ENCODE measurements at places on chromosomes 3 and 15.

- no peak for DNase-seq
These were observed 70.1 kb upstream of the MBNL1 start for GRCh38 chr3:152198665-152199064.

DNA sequence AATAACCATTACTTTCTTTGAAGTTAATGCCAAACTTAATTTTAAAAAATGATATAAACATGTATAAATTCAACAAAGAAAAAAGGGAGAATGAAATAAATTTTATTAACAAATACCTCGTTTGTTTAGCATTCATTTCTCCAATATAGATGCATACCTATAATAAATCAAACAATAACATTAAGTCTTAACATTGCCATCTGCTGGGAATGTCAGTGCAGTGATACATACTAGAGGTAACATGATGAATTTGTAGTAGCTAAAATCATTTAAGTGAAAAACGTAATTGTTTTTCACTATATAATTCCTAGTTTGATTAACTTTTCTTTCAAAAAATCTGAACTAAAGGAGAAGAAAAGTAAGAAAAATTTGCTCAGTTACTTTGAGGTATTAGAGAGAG, 340.2 kb upstream of the CBLB start:
- DNase-seq: peak; percentile 56

DNA sequence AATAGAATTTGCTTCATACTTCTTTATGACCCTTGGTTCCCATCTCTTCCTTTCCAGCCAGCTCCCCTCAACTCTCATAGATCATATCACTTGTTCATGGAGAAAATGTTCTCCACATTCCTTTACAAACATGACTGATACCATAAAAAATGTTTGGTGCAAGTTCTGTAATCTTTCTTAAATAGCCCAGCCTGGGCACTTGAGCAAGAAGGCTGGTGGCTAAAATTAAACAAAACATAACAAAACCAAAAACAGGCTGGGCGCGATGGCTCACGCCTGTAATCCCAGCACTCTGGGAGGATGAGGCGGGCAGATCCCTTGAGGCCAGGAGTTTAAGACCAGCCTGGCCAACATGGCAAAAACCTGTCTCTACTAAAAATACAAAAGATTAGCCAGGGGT, 8.9 kb upstream of the POLR2M start:
- no peak for DNase-seq

- no peak for DNase-seq
These were observed 486.8 kb upstream of the ALCAM start for GRCh38 chr3:104879919-104880318.

GRCh38 chr3:179156775-179157174, 8.6 kb downstream of the PIK3CA start:
- DNase-seq: no peak

DNA sequence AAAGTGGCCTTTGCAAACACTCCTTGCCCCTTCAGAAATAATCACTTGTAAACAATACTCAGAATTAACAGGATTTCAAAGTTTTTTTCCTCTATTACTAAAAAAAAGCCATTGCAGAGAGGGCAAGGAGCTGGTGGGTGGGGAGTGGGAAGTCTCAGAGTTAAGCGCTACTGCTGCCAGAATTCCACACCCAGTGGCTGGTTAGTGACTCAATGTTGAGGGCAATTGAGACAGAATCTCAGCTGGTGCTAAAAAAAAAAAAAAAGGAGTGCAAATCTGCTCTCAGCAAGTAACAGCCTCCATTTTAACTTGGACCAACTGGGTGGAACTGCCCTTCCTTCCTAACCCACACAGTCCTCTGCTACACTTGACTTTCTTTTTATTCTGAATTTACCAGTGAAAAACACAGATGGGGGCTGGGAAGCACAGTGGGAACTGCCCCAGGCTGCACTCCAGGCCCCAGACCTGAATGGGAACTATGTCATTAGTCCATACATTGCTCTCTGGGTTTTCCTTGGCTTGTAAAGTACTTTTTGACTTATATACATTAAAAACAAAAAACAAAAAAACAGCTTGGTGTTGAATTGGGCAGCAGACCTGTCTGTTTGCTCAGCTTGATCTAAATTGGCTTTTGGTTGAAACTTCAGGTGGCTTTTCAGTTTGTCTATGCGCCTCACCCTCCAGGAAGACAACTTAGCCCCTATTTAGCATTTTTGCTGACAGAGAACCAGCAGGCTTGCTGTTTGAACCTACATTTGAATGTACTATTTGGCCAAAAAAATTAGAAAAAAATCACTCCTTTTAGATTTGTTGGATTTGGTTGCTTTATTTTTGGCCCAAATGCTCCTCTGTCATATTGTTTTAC, 357.8 kb upstream of the TBL1XR1 start:
- no peak for DNase-seq

GRCh38 chr15:38689522-38689921, 124.9 kb upstream of the RASGRP1 start:
- no peak for DNase-seq

DNA sequence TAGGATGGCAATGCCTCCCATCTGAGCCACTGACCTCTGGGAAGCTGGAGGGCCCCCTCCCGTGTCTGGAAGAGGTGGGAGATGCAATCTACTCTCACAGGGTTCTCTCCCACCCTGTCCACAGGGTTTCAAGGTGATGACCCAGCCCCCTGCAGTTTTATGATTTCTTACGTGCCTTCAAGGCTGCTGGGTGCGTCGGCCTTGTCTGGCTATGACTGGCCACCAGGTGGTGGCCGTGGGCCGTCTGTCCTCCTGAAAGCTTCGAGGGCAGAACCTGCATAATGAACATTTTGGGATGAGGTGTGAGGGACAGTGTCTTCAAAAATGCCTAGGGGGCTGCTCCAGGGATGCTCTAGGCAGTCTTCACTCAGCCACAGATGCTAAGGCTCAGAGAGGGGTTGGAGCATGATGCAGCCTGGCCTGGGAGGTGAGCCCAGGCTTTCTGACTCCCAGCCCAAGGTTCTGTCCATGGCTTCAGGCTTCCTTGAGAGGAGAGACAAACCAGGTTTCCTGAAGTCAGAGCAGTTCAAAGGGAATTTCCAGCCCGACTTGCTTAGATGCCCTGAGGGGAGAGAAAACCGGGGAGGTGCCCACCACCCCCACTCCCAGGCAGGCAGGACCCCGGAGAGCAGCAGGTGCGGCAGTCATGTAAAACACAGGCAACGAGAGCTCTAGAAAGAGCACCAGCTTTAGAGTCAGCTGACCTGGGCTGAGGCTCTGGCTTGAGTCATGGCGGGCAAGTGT, 18.7 kb downstream of the ISG20 start:
- DNase-seq: peak; percentile 23

DNA sequence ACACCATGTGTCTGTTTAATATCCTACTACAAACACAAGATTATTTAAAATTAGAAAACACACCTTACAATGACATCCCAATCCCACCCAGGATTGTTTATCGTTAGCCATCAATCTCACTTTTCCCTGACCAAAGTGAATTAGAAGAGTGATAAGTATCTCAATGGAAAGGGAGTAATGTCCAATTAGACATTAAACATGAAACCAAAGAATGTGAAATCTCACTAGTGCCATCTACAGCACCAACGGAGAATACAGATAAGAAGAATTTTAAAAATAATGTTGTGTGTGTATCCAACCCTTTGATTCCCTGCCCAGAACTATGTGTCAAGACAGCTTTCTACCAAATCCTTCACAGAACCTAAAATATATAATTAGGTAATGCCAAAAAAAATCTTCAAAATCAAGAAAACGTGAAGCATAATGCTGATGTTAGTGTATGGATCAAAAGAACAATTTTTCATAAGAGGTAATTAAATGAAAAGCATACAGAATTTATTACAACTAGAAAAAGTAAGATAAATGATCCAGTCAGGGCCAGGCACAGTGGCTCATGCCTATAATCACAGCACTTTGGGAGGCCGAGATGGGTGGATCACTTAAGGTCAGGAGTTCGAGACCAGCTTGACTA, 64.2 kb downstream of the SCAPER start:
- DNase-seq: peak; percentile 60

- no peak for DNase-seq
These were observed 34.9 kb upstream of the SLC25A36 start for GRCh38 chr3:140906785-140907184.

DNA sequence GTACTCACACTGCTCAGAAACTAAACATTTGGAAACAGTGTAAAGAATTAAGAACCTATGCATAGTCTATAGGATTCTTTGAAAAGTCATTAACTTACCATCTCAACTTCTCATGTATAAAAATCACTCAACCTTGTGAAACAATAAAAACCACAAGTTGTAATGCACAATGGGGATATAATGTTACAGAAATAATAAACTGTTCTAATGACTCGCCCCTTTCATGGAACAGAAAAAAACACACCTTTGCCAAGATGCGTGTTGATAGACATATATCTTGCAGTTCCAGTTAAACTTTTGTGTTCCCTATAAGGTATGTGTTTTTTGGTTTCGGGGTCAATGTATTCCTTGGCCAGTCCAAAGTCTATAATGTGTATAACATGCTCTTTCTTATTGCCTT, 50.8 kb upstream of the PPIB start:
- DNase-seq: no peak

DNA sequence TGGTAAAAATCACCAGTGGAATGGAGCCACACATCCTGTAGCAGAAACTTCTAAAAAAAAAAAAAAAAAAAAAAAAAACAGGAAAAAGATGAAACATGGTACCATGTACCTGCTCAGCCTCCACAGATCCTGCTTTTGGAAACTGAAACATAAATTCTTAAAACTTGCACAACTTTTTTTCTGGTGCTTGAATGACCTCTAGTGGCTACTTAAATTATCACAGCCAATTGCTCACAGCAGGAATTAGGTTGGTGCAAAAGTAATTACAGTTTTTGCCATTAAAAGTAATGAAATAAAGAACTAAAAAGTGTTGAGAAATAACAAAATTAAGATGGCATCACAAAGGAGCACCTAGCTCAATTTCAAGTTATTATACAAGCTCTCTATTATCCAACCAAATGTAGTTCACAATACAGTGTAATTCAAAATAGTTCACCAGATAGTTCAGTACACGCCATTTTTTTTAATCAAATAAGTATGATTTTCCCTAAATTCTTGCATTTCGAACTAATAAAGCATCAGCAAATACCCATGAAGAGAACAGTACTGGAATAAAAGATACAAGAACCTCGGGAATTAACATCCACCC, 80.6 kb downstream of the ULK4 start:
- peak; percentile 11 for DNase-seq

- no peak for DNase-seq
These were observed 727 bp downstream of the PDHB start for GRCh38 chr3:58432905-58433304.

GRCh38 chr15:45555934-45556608, 31.1 kb upstream of the BLOC1S6 start:
- no peak for DNase-seq

GRCh38 chr3:190017521-190018288, 103.0 kb downstream of the P3H2 start:
- peak; percentile 74 for DNase-seq

DNA sequence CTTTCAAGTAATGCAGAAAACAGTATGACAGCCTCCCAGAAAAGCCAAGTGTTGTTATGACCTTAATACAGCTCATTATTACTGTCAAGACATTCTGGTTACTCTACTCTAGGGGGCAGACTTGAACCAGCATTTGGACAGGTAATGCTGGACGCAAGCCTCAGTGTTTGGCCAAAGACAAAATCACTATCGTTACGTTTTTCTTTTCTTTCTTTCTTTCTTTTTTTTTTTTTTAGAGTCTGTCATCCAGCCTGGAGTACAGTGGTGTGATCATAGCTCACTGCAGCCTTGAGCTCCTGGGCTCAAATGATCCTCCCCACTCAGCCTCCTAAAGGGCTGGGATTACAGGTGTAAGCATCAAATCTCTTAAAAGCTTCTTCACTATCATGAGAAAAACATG, 29.4 kb upstream of the TMEM45A start:
- peak; percentile 42 for DNase-seq

- DNase-seq: no peak
These were observed 423 bp upstream of the HACD3 start for GRCh38 chr15:65529762-65530317.

DNA sequence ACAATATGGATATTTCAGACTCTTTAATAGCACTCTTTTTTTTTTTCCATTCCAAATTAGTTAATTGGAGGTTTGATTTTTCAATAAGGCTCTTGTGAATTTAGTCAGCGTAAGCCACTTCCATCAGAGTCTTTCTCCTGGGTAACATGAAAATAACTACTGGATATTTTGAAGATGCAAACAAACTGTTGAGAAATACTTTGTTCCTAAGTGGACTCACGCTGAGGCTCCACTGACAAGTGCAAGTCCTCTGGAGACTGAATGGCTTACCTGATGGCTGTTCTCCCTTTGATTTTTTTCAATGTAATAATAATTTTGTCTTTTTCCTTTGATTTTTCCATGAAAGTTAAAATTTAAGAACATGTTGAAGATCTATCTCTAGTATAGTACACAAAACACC, 26.0 kb upstream of the TM4SF1 start:
- no peak for DNase-seq

GRCh38 chr3:12969486-12969885, 103.7 kb downstream of the IQSEC1 start:
- DNase-seq: peak; percentile 87

- no peak for DNase-seq
These were observed 84.2 kb upstream of the ABHD2 start for GRCh38 chr15:89003865-89004725.

DNA sequence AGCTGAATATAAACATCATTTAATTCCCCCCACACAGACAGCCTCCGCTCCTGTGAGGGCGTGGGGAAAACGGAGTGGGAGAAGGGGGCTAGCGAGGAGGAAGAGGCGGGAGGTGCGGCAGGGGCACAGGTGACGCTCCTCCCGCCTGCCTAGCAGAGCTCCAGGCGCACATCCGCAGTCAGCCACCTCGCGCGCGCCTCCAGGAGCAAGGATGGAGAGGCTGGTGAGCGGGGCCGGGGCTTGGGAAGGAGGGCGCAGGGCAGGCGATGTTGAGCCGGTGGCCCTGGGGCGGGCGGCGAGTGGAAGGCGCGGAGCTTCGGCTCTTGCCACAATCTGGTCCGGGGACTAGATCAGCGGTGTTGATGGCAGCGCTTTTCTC, at the start of gene CD200:
Gene CD200 (plus strand): TSS at position 155 of the 379 bp plus-strand sequence. CDS start 57 bp downstream, at position 212.
- DNase-seq: peak; percentile 54

DNA sequence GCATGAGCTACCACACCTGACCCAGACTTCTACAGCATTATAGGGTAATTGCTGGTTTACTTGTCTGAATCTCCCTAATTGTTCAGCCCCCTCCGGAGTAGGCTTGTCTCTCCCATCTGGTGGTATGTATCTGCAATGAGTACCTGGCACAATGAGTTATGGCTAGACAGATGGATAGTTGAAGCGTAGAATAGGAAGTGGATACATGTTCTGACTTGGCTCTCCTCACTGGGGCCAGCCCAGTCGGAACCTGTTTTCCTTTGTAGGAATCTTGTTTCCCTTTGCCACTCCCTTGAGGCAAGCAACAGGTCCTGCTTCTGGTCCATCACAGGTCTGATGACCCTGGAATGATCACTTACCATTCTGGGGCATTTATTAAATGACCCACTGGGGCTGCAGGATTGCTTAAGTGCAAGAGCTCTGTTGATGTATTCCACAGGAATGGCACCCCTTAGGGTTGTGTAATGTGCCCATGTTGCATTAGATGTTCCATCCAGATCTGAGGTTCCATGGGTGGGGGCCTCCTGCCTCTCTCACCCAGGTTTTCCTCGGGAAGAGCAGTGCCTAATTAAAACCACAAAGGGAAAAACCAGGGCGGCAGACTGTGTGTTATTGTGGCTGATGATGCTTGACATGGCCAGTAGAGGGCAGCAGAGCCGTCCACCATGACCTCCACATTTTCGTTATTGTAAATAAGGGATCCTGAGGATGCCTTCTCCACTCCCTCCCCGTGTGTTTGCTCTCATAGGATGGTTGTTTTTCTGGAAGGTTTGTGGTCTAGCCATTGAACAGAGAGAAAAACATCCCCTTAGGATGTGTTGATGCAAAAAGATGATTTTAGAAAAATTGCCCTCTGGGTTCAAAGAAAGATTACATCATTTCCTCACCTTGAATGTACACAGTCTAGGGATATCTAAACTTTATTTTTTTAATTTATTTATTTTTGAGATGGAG, 58.0 kb downstream of the CMTM8 start:
- peak; percentile 89 for DNase-seq
